NCI-H1048 (cell line): ENCODE measurements at places on chromosomes 11 and 22.

GRCh38 chr11:6620636-6621035 lies 1.4 kb upstream of the TPP1 start:
- DNase-seq: no peak

DNA sequence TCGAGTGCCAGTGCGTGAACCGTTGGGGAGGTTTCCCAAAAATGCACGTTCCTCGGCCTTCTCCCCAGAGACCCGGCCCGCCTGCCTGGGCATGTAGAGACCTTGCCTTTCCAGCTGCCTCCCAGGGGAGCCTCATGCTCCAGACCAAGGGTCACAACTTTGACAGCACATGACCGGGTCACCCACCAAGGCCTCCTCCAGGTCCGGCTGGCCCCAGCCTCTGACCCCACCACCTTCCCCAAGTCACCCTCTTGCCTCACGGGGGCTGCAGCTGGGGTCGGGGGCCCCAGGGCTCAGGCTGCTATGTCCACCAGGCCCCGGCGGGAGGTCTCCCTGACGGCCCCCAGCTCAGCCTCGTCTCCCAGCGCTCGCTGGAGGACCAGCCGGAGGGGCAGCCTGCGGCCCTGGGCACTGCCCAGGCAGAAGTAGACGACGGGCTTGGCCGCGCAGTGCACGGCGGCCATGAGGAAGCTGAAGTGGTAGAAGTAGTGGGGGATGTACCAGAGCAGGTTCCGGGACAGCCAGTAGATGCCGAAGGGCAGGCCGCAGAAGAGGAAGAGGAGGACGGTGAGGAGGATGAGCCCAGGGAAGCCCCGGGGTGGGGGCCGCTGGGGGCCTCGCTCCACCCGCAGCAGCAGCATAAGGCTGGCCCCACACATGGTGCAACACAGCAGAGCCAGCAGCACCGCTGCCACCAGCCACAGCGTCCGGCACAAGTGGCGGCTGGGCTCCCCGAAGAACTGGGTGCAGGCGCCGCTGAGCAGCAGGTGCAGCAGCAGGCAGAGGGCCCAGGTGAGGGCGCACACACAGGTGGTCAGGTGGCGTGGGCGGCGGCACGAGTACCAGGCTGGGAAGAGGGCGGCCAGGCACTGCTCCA lies 4.4 kb downstream of the MRGPRE start:
- DNase-seq: no peak

DNA sequence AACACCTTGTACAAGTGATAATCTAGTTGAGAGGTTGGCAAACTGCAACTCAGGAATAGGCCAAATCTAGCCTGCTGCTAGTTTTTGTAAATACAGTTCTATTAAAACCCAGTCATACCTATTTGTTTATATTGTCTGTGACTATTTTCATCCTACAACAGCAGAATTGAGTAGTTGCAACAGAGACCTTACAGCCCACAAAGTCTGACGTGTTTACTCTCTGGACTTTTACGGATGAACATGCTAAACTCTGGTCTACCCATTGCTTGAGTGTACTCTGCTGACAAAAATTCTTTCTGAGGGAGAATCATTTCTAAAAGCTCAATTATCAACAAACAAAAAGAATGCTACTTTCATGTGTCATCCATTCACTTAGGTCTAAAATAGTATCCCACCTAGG lies 287.0 kb downstream of the DYNC2H1 start:
- no peak for DNase-seq

DNA sequence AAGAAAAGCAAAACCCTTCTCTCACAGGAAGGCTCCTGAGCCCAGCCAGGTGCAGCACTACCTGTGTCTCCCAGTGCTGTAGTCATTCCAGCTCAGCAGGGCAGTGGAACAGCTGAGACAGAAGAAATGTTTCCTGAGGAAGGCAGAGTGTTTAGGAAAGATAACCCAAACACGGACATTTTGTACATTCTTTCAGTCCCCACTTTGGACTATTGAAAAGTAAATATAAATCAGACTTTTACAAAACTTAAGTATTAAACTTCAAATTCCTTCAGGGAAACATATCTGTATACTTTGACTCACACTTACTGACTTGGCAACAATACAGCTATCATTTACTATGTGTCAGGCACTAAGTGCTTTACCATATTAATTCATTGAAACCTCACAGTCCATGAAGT lies 40.4 kb downstream of the RRAS2 start:
- DNase-seq: no peak

- no peak for DNase-seq
These were observed 18.4 kb upstream of the ST3GAL4 start for GRCh38 chr11:126337126-126337473.
